Forelimb muscle (tissue), 1 donor: ENCODE measurements at places on chromosomes 7 and 10. TPM values are rescaled to one million over a fixed set of nuclear protein-coding genes. Genes with fewer than 3 reads are reported as not detected.

Gene ACBD7
- polyA plus RNA-seq = 0.94 TPM

Gene ZWINT
- 16.0 TPM for polyA plus RNA-seq

Gene CALCR
- polyA plus RNA-seq = 11.1 TPM

Gene UTF1
- not detected for polyA plus RNA-seq

Gene RET
- polyA plus RNA-seq = 3.4 TPM

Gene TYW1B
- polyA plus RNA-seq = 6.0 TPM

Gene SLC16A12
- 1.2 TPM for polyA plus RNA-seq

Gene RNLS
- 2.1 TPM for polyA plus RNA-seq

Gene LRRC61
- polyA plus RNA-seq = 6.8 TPM

Gene GHRHR
- 0.54 TPM for polyA plus RNA-seq

Gene CTTNBP2
- 1.1 TPM for polyA plus RNA-seq

Gene NEBL
- 0.96 TPM for polyA plus RNA-seq

Gene HYAL4
- polyA plus RNA-seq = 0.05 TPM

Gene TMEM72
- polyA plus RNA-seq = 0.18 TPM

Gene FAM180A
- polyA plus RNA-seq = 0.10 TPM

Gene PITRM1
- 65.7 TPM for polyA plus RNA-seq
